Suppressor macrophage (primary cell): ENCODE measurements at places on chromosomes 5 and 9.

DNA sequence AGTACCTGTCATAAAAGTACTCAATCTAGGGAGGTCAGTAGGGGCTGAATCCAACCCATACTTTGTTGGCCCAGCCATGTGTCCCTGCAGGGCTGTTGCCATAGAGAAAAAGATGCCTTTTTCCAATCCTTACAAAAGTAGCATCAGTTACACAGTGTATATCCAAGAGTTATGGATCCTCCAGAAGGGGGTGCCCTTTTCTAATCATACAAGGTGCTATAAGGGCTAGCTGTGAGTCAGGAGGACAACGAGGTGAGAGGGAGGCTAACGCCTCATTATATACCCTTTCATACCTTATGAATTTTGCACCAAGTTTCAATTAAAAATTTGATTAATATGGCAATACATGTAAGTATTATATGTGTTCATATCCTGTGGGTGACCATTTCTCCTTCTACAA is 4.8 kb downstream of the KIAA0825 start:
- DNase-seq, result peak; percentile 6

- no peak for DNase-seq
Observed at GRCh38 chr9:1096155-1096964, 46.2 kb downstream of the DMRT2 start.

DNA sequence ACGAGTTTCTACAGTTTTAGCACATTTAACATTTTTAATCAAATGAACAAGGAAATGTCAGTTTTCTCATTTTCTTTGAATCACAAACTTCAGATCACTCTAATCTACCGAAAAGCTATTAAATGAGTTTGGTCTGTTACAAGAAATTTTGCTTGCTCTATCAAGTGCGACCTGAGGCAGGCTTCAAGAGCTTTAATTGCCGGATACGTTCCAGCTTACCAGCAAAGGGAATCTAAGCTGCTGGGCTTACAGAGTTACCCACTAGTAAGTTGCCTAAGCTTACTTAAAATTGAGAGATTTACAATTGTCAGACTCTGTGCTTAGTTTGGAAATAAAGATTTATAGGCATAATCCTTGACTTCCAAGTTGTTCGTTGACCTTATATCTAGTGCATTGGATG is 10.6 kb downstream of the SCGB3A1 start:
- DNase-seq, result no peak

DNA sequence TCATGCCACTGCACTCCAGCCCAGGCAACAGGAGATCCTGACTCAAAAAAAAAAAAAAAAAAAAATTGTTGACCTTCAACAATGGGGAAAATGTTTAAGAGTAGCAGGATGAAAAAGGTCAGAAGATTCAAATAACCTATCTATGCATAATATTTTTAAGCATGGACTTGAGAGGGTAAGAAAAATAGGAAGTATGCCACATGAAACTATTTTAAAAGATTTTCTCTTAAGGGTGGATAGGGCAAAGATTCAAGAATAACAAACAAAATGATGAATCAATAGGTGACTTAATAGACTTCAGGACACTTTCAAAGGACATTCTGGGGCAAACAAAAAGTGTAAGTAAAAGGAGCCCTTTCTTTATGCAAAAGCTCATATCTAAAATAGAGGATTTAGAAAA is 3.2 kb downstream of the TEX48 start:
- peak; percentile 58 for DNase-seq
